ENCODE measurements at places on chromosomes 2 and 18. TPM values are rescaled to one million over a fixed set of nuclear protein-coding genes. Genes with fewer than 3 reads are reported as not detected.

DNA sequence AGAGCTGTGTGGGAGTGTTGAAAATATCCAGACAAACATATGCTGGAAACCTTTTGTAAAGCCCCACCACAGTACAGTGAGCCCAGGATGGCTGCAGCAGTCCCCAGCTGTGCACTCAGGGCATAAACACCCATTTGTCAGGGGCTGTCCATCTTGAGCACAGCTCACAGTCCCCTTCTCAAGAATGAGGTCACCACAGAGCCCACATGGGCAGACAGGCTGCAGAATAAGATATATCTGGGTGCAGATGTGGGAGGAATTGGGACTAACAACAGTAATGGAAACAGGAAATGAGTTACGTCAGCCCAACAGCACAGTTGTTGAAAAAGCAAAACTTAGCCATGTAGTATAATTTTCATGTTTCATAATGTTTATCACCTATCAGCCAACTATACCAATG, 219.6 kb downstream of the ETAA1 start:
- H3K4me1 ChIP-seq = peaks cover 22% of the 10 kb centered on the region
- H3K36me3 ChIP-seq = no peaks in the 10 kb centered on the region
- peak; percentile 48 for DNase-seq

- H3K27me3 ChIP-seq = peaks cover 21% of the 10 kb centered on the region
- H3K4me3 ChIP-seq = no peak overlapping the region
- no peak for DNase-seq
- H3K27ac ChIP-seq = no peak overlapping the region
- H3K4me1 ChIP-seq = no peaks in the 10 kb centered on the region
- H3K36me3 ChIP-seq = no peaks in the 10 kb centered on the region
Measured at GRCh38 chr2:70962211-70962884, 16.1 kb upstream of the ANKRD53 start.

- peaks cover 10% of the 10 kb centered on the region for H3K36me3 ChIP-seq
- H3K27me3 ChIP-seq = no peaks in the 10 kb centered on the region
- peaks cover 21% of the 10 kb centered on the region for H3K4me1 ChIP-seq
- H3K27ac ChIP-seq = no peak overlapping the region
Measured at GRCh38 chr2:174397773-174398172, 2.2 kb downstream of the SCRN3 start.

DNA sequence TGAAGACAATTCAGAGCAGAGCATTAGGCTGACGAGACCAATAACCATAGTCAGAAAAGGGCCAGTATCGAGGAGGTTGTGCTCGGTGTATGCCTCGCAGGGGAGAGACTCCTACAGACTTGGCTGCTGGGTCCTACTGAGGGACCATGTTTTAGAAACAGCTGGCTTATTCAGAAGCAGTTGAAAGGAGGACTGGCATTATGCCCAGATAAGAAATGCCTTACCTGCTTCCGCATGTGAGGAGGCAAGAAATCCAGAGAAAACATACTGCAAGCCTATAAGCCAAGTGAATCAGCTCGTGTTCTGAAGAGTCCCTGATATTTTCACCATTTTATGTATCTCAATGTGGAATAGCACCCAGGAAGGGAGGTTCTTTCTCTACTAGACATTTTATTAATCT, 434.7 kb downstream of the GRB14 start:
- DNase-seq = no peak
- H3K36me3 ChIP-seq = no peaks in the 10 kb centered on the region
- H3K27ac ChIP-seq = no peak overlapping the region
- H3K4me1 ChIP-seq = no peaks in the 10 kb centered on the region
- H3K27me3 ChIP-seq = peaks cover 3% of the 10 kb centered on the region

- no peak for DNase-seq
- H3K27me3 ChIP-seq = 0 out of 2 replicates have a peak, but pooled peaks cover 9% of the 10 kb centered on the region
- no peaks in the 10 kb centered on the region for H3K36me3 ChIP-seq
- no peak overlapping the region for H3K4me3 ChIP-seq
- H3K27ac ChIP-seq = no peak overlapping the region
Measured at GRCh38 chr2:230668184-230668938, 44.3 kb upstream of the CAB39 start.

- H3K27ac ChIP-seq = no peak overlapping the region
- H3K4me3 ChIP-seq = no peak overlapping the region
- no peak for DNase-seq
- no peaks in the 10 kb centered on the region for H3K27me3 ChIP-seq
Measured at GRCh38 chr2:85917887-85918795, 29.4 kb upstream of the ST3GAL5 start.

DNA sequence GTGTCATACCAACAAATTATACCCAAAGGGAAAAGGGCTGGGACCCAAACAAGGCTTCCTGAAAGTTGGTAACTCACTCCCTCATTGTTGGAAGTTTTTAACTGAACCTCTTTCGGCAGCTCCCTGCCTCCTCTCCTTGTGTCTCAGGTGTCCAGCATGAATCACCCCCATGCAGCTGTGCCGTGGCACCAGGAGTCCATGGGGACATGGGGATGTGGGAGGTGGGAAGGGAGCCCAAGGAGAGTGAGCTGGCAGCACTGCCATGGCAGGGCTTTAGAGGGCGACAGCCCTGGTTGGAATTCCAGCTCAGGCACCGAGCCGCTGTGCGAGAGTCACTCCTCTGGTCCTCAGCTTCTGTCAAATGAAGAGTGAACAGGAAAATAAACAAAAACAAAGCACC, 12.5 kb upstream of the GYPC start:
- peaks cover 19% of the 10 kb centered on the region for H3K27me3 ChIP-seq
- H3K4me3 ChIP-seq = no peak overlapping the region
- no peaks in the 10 kb centered on the region for H3K4me1 ChIP-seq
- DNase-seq = no peak
- H3K36me3 ChIP-seq = no peaks in the 10 kb centered on the region

- H3K27me3 ChIP-seq = no peaks in the 10 kb centered on the region
- no peak overlapping the region for H3K4me3 ChIP-seq
Measured at GRCh38 chr2:99450199-99450598, 39.6 kb downstream of the REV1 start.

- peaks cover 22% of the 10 kb centered on the region for H3K4me1 ChIP-seq
- DNase-seq = no peak
- no peak overlapping the region for H3K4me3 ChIP-seq
- no peak overlapping the region for H3K27ac ChIP-seq
- H3K36me3 ChIP-seq = no peaks in the 10 kb centered on the region
Measured at GRCh38 chr2:171228826-171229225, 68.1 kb upstream of the TLK1 start.

- H3K36me3 ChIP-seq = no peaks in the 10 kb centered on the region
- peak overlapping the region; percentile 46 for H3K4me3 ChIP-seq
- peaks cover 22% of the 10 kb centered on the region for H3K27me3 ChIP-seq
Measured at GRCh38 chr2:98936353-98937351, 627 bp upstream of the CRACDL start.

DNA sequence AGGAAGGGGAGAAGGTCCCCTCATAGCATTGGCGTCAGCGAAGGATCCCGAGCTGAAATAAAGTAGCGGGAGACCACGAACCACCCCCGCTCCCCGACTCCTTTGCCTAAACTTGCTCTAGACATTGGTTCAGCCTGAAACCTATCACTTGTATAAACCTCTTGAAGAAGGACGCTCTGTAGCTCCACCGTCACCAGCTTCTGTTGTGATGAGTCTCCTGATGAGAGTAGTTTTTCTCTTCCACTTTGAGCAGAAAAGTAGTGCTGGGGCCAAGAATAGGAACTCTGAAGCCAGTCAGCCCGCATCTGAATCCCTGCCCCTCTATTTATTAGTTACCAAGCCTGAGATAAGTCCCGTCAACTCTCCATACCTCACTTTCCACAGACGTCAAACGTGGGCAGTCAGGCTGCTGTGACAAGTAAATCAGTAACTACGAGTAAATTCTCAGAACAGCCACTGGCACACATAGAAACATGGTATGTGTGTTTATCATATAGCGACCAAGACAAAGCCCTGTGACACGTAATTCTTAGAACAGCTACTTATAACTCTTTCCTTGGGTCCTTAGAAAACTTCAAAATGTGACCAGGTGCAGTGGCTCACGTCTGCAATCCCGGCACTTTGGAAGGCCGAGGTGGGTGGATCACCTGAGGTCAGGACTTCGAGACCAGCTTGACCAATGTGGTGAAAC, 61.7 kb downstream of the CD226 start:
- H3K27ac ChIP-seq = no peak overlapping the region

- no peak overlapping the region for H3K4me3 ChIP-seq
- no peak overlapping the region for H3K27ac ChIP-seq
- peak; percentile 80 for DNase-seq
- H3K27me3 ChIP-seq = no peaks in the 10 kb centered on the region
- peaks cover 8% of the 10 kb centered on the region for H3K4me1 ChIP-seq
Measured at GRCh38 chr18:39414009-39414700, 1848.6 kb upstream of the CELF4 start.

DNA sequence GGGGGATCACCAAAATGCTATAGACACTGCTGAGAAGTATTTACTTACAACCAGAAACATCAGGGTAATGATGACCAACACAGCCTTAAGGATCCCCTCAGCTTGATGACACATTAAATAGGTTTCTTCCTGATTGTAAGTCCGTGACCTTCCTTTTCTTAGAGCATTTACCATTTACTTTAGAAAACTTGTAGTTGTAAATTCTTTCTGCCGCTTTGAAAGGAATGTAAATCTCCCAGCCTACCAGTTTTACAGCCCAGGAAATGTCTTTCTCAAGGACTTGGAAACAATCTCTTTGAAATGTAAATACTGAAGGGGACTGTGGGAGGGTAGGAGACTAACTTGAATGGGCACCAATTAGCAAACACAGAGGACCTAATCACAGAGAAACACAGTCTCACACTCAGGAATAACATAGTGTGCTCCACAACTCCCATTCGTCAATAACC, 278.6 kb downstream of the DSC3 start:
- DNase-seq = no peak
- no peaks in the 10 kb centered on the region for H3K36me3 ChIP-seq
- H3K27ac ChIP-seq = no peak overlapping the region
- no peaks in the 10 kb centered on the region for H3K4me1 ChIP-seq
- H3K27me3 ChIP-seq = no peaks in the 10 kb centered on the region

DNA sequence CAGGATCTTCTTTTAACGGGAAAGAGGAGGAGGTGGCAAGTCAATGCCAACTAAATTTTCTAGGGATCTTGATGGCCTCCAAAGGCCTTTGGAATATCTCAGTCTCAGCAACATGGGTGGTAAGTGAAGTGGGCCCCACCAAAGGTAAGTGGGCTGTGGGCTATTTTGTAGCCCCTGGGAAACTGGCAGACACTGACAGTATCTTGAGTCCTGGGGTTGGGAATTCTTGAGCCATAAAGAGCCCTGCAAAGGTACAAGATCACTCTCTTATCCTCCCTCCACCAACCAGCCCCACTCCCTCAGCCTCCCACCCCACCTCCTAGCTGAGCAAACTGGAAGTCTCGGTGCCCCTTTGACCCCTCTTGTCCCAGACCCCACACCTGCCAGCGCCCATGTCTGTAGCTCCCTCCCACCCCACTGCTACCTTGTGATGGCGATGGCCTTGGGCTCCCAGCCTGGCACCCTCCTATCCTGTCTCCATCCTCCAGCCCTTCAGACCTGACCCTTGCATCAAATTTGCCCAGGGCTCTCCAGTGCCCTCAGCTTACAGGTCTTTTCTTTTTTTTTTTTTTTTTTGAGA, 8.5 kb downstream of the ATP6V1B1 start:
- H3K27me3 ChIP-seq = no peaks in the 10 kb centered on the region
- no peak overlapping the region for H3K27ac ChIP-seq
- DNase-seq = no peak
- peaks cover 4% of the 10 kb centered on the region for H3K4me1 ChIP-seq
- H3K36me3 ChIP-seq = no peaks in the 10 kb centered on the region

DNA sequence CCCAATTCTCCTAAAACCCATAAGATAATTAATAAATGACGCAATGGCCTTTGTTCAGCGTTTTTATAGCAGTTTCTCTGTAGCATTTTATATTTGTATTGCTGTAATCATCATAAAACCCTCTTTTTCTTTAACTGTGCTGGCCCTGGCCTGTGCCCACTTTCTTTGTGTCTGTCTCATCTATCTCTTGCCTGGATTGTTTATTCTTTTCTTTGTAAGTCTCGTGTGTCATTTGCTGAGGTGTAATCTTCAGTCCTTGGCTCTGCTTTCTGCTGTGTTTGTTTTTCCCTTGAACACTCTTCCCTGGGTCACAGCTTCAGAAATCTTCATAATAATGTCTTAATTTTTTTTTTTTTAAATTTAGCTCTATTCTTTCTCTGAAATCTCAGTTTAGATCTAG, 525.8 kb upstream of the LINC00305 start:
- no peak overlapping the region for H3K27ac ChIP-seq
- DNase-seq = no peak
- no peaks in the 10 kb centered on the region for H3K4me1 ChIP-seq

The GCG gene
- not detected for total RNA-seq

The FAM110C gene
- total RNA-seq = not detected

The RAB6D gene
- total RNA-seq = not detected

The KRTCAP3 gene
- total RNA-seq = not detected

The ARHGAP15 gene
- total RNA-seq = not detected

Measured in GM23248 (cell line).